ENCODE measurements at places on chromosomes 5 and 9.

- no peak for DNase-seq
Measured at GRCh38 chr5:116343961-116344360, 230.7 kb downstream of the SEMA6A start.

- DNase-seq = no peak
Measured at GRCh38 chr5:134724872-134725271, 13.5 kb upstream of the CAMLG start.

GRCh38 chr9:77820293-77820954, 172.3 kb upstream of the GNA14 start:
- DNase-seq = no peak

GRCh38 chr5:104793031-104793754, 1230.6 kb upstream of the NUDT12 start:
- no peak for DNase-seq

- no peak for DNase-seq
Measured at GRCh38 chr9:26462213-26462612, 430.4 kb downstream of the CAAP1 start.

DNA sequence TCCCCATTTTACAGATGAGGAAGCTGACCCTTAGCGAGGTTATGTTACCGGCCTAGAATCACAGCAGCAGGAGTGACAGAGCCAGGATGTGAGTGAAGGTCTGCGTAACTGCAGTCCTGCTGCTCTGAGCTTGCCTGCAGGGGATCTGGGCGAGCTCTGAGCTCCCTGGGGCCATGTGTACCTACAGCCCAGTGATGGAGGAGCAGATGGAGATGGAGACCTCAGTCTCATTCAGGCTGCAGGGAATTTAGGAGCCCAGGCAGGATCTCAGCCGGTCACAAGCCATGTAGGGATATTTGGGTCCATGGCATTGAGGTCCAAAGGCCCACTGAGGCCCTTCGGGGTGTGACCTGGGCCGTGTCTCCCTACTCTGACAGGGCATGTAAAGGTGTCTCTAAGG, 170.6 kb downstream of the CACNA1B start:
- DNase-seq = no peak

GRCh38 chr9:20376731-20377375, 245.4 kb downstream of the MLLT3 start:
- DNase-seq = no peak

DNA sequence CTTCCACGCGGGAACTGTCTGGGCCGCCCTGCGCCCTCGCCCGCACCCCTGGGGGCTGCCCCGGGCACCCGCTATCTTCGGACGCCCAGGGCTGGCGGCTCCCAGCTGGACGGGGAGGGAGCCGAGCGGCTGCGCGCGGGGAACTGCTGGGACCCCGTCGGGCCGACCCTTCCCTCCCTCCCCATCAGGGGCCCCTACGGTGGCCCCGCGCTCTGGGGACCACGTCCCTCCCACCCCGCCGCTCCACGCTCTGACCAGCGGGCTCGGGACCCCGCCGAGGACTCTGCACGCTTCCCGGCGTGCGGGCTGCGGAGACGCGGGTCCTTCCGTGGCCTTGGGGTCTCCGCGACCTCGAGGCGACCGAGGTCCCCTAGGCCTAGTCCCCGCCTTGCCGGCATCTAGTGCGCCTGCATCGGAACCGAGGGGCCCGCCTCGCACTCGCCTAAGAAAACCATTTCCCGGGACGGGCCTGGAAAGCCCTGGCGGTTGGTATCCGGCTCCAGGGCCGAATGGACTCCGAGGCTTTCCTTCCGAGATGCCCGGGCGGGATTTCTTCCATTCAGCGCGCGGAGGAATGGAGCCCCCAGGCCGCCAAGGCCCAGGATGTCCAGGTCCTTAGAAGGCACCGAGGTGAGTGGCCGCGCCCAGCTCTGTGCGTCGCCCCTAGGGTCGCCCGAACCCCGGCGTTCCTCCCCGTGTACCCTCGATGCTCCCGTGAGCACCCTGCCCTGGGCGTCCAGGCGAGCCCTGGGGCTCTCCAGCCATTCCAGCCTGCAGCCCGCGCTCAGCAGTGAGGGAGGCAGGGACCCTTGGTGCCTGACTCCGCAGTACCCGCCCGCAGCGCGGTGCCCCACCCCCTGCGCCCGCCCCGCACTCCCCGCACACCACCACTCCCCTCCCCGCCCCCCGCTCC, 705 bp upstream of the SLC6A3 start:
- DNase-seq = no peak

- DNase-seq = no peak
Measured at GRCh38 chr9:3191715-3192114, 334.1 kb downstream of the RFX3 start.

DNA sequence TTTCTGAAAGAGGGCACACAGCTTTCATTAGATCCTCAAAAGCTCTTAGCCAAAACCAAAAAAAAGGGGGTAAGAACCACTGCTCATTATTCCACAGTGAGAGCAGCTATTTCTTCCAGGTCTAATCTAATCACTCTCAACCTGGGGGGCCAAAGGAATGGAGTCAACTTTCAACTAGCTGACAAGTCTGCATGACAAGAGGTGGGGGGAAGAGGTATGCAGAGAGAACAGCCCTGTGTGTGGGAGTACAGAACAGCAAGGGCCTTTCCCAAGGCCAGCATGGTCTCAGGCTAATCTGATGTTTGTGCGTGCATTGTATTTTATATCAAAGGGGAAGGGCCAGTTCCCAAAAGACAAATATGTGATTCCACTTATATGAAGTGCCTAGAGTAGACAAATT, 36.9 kb upstream of the PIP5K1B start:
- no peak for DNase-seq

DNA sequence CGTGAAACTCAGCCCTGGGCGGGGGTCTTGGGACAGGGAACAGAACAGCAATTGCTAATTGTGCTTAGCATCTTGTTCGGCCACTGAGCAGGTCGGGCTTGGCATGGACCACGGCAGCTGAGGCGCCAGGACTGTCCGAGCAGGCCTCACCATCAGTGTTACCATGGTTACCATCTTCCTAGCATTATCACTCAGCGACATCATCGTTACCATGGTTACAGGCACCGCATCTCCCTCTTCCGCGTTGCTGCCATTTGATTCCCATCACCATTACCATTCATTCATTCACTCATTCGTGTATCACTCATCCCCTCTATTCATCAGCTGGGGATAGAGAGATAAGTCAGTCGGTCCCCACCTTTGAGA, 81.0 kb upstream of the ZBTB43 start:
- DNase-seq = no peak

DNA sequence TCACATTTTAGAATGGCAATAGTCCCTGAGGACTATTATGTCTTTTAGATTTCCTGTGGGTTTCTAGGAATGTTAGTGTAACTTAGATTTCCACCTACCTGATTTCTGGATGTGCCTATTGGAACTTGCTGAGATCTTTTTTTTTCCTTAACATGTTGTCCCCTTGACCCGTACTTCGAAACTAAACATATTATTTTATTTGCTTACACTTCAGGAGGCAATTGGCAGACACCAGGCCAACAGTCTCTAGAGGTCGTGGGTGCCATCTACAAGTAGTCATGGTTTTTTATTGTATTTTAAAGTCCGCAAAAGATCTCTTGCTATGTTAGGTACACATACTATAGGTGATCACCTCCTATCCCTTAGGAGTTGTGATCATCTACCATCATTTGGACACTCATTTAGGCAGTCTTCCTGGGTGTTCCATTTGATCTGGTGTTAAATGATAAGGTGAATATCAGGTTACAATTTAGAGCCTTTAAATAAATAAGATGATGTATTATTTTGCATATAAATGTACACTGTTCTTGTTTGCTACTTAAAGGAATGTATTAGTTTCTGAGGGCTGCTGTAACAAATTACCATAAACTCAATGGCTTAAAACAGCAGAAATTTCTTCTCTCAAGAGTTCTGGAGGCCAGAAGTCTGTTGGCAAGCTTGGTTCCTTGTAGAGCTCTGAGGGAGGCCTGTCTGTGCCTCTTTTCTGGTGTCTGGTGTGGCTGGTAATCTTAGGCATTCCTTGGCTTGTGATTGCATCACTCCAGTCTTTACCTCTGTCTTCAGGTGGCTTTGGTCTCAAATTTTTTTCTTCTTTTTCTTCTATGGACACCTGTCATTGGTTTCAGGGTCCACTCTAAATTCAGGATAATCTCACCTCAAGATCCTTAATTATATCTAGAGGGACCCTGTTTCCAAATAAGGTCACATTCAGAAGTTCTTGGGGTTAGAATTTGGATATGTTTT, 64.8 kb downstream of the ZCCHC7 start:
- no peak for DNase-seq

GRCh38 chr9:124040186-124040931, 28.8 kb downstream of the LHX2 start:
- DNase-seq = no peak

DNA sequence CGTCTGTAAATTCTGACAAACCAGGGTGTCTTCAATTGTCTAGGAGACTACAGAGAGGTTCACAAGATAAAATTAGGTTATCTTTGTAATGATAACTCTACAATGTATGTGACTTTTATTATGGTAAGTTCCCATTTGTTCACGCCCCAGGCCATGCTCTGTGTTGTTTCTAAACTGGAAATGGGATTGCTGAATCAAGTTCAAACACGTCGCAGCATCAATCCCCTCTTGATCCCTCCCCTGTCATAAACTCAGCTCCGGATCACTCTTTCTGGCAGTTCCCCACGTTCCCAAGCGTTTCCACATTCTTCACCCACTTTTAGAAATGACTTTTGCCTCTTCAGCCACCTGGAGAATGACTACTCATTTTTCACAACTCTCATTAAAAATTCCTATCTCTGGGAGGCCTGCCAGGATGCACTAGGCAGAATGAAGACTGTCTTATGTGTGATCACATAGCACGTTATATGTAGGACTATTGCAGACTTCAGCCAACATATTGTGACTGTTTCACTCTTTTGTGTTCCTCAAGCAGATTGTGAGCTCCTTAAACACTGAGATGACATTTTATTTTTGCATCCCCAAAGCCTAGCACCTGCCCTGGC, 1124.2 kb upstream of the WWC1 start:
- DNase-seq = no peak

- no peak for DNase-seq
Measured at GRCh38 chr9:6655036-6655435, 9.5 kb upstream of the GLDC start.

GRCh38 chr9:90927496-90927895, 125.9 kb downstream of the SYK start:
- no peak for DNase-seq

DNA sequence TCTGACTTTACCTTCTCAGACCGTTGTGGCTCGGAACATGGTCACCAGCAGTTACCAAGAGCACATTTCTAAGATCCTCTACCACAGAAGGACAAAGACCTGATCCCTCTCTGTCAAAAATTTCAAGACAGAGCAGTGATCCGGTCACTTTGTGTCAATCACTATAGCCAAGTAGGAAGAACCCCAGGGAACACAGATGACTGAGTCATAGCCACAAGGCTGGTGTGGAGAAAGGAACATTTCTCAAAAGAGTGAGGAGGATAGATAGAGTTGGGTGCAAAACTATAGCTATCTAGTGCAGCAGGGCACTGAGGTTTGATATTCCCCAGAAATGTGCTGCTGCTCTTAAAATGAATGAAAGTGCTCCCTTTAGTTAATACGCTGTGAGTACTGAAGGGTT, 130.7 kb upstream of the SMIM23 start:
- DNase-seq = no peak

- DNase-seq = no peak
Measured at GRCh38 chr9:83920469-83920926, 734 bp downstream of the KIF27 start.

DNA sequence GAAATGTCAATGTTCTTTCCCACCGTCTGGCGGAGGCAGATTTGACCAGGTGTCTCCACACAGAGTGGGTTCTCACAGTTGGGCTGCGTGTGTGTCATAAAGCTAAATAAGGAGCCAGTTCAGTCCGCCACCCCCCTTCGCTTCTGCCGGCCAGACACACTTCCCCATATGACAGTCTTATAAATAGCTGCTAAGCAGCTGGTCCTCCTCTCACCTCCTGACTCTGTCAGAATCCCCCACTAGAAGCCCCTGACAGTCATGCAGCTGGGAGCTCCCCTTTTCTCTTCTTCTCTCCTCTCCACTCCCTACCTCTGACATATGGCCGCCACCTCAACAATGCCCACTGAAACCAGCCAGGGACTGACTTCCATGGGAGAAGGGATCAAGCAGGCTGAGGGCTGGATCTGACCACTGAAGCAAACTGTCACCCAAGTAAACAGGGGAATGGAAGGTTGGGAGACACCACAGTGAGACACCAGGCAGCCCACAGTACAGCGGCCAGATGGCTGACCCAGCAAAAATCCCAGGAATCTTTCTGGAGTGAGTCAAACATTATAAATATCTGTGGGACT, 141.9 kb upstream of the EFNA5 start:
- no peak for DNase-seq

Data from stimulated activated CD8-positive, alpha-beta memory T cell treated with anti-CD3 and anti-CD28 coated beads, Interleukin-2, amount 100 ng/mL, for 1 hour (primary cell).